ENCODE measurements at places on chromosomes 16 and 17. TPM values are rescaled to one million over a fixed set of nuclear protein-coding genes. Genes with fewer than 3 reads are reported as not detected.

Gene KCTD11
- total RNA-seq, result 7.0 TPM

Gene KIF2B
- not detected for total RNA-seq

Gene CSH1
- not detected for total RNA-seq

Gene CCL16
- total RNA-seq, result not detected

DNA sequence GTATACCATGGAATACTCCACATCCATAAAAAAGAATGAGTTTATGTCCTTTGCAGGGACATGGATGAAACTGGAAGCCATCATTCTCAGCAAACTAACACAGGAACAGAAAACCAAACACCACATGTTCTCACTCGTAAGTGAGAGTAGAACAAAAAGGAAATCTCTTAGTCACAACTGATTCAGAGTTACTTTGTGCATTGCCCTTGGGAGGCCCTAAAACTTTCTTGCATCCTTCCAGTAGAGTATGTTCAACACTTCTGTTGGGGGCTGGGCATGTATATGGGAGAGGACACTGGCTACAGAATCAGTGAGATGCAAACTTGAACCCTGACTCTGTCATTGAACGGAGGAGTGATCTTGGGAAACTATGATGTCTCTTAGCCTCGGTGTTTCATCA, 147.4 kb upstream of the IRX5 start:
- no peaks in the 10 kb centered on the region for H3K4me1 ChIP-seq
- no peaks in the 10 kb centered on the region for H3K27me3 ChIP-seq
- no peaks in the 10 kb centered on the region for H3K36me3 ChIP-seq
- DNase-seq, result no peak

DNA sequence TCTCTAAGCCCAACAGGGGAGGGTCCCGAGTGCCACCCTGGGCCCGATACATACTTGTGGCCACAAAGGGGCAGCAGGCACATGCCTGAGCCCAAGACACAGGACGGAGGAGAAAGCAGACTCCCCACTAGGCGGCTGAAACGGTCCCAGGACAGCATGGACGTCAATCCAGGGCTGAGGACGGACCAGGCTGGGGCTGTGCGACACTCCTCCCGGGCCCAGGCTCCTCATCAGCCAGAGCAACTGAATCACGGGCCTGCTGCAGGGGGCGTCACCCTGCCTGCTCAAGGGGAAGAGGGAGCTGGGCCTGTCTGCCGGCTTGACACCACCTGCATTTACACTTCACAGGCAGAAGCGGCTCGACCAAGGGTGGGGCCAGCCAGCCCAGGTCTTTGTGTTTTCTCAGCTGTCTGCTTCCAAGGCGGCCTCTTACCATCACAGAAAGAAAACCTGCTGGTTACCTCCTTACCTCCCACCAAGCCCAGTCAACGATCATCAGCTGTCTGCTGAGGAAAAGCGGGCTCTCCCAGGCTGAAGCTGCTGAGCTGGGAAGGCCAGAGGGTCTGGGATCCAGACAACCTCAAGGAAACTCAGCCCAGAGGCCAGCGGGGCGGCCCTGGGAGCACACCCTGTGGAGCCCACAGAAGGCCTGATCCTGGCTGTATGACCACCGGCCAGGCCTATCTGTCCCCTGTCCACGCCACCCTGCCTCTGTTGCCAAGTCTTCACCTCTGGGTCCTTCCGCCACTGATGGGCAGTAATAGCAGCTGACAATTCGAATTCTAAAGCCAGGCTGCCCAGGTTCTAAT, 26.4 kb downstream of the KIFC3 start:
- H3K36me3 ChIP-seq, result no peaks in the 10 kb centered on the region
- H3K27me3 ChIP-seq, result no peaks in the 10 kb centered on the region
- H3K4me1 ChIP-seq, result no peaks in the 10 kb centered on the region
- H3K27ac ChIP-seq, result no peak overlapping the region

- no peaks in the 10 kb centered on the region for H3K36me3 ChIP-seq
- H3K4me1 ChIP-seq, result peaks cover 32% of the 10 kb centered on the region
- H3K27me3 ChIP-seq, result no peaks in the 10 kb centered on the region
- DNase-seq, result peak; percentile 53
- no peak overlapping the region for H3K4me3 ChIP-seq
- H3K27ac ChIP-seq, result no peak overlapping the region
Measured at GRCh38 chr17:78842881-78843565, 2.4 kb upstream of the USP36 start.

Gene LPCAT2
- total RNA-seq, result 15.0 TPM

DNA sequence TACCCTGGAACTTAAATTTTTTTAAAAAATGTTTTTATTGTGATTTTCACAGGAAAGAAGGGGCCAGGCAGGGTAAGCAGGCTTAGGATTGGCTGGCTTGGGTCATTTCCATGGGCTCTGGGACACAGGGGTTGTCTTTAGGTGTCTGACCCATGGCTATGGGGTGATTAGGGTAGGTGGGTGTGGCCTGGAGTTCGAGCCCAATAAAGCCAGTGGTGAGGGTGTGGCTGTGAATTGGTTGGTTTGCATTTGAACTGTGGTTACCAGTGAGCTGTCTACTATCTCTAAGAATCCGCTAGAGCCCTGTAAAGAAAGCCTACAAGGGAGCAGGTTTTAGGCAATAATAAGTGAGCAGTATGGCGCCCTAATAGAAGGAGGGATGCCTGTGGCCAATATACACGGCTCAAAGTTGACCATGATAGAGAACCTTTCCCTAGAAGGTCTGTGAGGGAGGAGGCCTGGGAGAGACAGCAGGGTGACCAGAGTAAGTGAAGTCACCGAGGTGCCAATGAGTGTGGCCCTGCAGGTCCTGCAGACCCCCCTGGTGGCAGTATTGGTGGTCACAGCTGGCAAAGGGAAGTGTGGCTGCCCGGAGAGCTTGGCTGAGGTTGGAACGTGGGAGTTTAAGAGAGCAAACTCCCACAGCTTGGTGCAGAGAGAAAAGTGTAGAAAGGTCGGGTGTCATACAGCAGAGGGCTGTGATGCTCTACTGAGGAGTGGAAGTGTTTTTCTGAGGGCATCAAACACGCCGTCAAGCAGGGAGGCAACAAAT, 454.0 kb downstream of the WWOX start:
- no peak for DNase-seq
- no peak overlapping the region for H3K27ac ChIP-seq
- no peaks in the 10 kb centered on the region for H3K36me3 ChIP-seq
- no peak overlapping the region for H3K4me3 ChIP-seq
- H3K4me1 ChIP-seq, result no peaks in the 10 kb centered on the region

DNA sequence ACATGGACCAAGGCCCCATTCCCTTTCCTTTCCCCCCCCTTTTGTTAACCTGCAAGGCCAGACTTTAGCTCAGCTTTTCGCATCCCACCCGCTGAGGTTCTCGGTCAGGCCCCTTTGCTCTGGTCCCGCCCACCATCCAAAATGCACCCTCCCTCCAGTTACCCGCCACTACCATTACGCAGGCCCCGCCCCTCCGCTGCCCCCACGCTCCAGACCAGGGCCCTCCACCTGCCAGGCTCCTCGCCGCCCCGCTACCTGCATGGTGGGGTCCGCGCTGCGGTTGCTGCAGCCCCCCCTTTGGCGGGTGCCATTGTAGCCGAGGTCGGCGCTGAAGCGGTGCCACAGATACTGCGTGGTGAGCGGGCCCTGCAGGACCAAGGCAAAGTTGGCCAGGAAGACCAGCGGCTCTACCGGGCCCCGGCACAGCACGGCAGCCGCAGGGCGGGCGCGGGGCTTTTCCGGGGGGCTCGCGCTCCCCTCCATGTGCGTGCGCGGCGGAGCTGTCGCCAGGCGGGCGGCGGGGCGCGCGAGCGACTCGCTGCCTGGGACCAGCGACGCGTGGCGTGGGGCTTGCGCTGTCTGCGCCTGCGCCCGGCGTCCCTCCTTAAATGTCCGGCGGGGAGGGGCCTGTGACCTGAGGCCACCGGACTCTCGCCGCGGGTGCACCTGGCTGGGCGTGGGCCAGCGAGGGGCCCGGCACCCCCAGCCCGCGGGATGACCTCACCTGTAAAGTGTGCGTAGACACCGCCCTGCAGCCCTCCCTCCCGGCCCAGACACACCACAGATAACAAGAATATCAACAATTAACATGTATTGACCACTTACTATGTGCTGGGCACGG, at the start of gene SLC46A1:
SLC46A1 (minus strand) TSS at position 581 of the 841 bp plus-strand sequence; CDS start at position 483, 98 bp downstream.
- H3K36me3 ChIP-seq, result no peaks in the 10 kb centered on the region
- peak within 1 kb of the TSS; percentile 88 for H3K4me3 ChIP-seq
- DNase-seq, result peak; percentile 38

- no peak for DNase-seq
- H3K27me3 ChIP-seq, result no peaks in the 10 kb centered on the region
- no peak overlapping the region for H3K4me3 ChIP-seq
- H3K4me1 ChIP-seq, result no peaks in the 10 kb centered on the region
- no peaks in the 10 kb centered on the region for H3K36me3 ChIP-seq
Measured at GRCh38 chr17:39018267-39019134, 51.3 kb upstream of the FBXO47 start.

- no peak overlapping the region for H3K4me3 ChIP-seq
- peak; percentile 68 for DNase-seq
- no peaks in the 10 kb centered on the region for H3K27me3 ChIP-seq
- no peaks in the 10 kb centered on the region for H3K36me3 ChIP-seq
- peaks cover 57% of the 10 kb centered on the region for H3K4me1 ChIP-seq
- peak overlapping the region; percentile 95 for H3K27ac ChIP-seq
Measured at GRCh38 chr16:84361546-84361945, 6.8 kb upstream of the ATP2C2 start.

- H3K4me1 ChIP-seq, result no peaks in the 10 kb centered on the region
- no peaks in the 10 kb centered on the region for H3K36me3 ChIP-seq
- peaks cover 28% of the 10 kb centered on the region for H3K27me3 ChIP-seq
Measured at GRCh38 chr16:77555126-77555525, 120.3 kb upstream of the ADAMTS18 start.

Gene CES1
- total RNA-seq, result not detected

Gene GALR2
- 0.69 TPM for total RNA-seq

GRCh38 chr16:13607289-13607688, 312.7 kb upstream of the ERCC4 start:
- no peak for DNase-seq
- H3K4me3 ChIP-seq, result no peak overlapping the region
- H3K27ac ChIP-seq, result no peak overlapping the region
- no peaks in the 10 kb centered on the region for H3K27me3 ChIP-seq
- H3K36me3 ChIP-seq, result no peaks in the 10 kb centered on the region
- no peaks in the 10 kb centered on the region for H3K4me1 ChIP-seq

DNA sequence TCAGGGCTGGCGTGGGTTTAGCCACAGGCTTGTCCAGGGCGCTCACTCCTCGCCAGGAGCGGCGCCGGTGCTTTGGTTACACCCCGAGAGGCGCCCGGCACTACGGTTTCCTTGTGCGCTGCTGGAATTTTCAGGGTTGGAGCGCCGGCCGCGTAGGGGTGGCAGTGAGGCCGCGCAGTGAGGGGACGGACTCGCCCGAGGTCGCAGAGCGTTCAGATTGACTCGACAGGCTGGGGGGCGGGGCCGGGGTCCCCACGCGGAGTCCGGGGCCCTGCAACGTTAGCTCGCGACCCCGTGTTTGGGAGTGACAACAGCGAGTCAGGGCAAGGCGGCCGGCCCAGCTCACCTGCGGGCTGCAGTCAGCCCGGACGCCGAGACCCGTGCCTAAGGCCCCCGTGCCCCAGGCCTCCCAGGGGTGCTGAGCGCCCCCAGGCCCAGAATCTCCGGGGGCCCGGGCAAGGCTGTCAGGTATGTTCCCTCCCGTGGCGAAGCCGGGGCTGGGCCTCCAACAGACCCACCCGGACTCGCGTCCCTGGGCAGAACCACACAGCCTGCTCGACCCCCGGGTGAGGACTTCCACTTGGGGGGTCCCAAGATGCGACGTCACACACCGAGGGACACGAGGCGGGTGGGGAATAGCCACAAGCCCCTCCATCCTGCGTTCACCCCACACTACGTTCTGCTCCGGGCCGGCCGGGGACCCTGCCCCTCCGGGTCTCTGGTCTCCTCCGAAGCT, 1.3 kb upstream of the ACTG1 start:
- H3K27ac ChIP-seq, result peak overlapping the region; percentile 88
- DNase-seq, result peak; percentile 67
- H3K27me3 ChIP-seq, result no peaks in the 10 kb centered on the region

- H3K27me3 ChIP-seq, result peaks cover 72% of the 10 kb centered on the region
- no peaks in the 10 kb centered on the region for H3K36me3 ChIP-seq
- H3K4me1 ChIP-seq, result no peaks in the 10 kb centered on the region
- H3K27ac ChIP-seq, result no peak overlapping the region
- no peak for DNase-seq
- H3K4me3 ChIP-seq, result no peak overlapping the region
Measured at GRCh38 chr16:86512301-86512859, 2.1 kb downstream of the FOXF1 start.

Gene TPPP3
- total RNA-seq, result not detected

DNA sequence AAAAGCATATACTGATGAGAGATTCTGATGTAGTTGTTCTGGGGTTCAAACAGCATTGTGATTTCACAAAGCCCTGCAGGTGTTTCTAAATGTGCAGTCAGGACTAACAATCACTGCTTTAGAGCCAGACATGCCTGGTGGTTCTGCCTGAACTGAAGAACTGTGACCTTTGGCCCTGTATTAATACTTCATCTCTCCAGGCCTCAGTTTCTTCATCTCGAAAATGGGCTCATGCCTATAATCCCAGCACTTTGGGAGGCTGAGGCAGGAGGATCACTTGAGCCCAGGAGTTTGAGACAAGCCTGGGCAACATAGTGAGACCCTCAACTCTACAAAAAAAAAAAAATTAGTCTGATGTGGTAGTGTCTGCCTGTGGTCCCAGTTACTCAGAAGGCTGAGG, 3.9 kb downstream of the DNAI2 start:
- no peaks in the 10 kb centered on the region for H3K36me3 ChIP-seq
- no peak overlapping the region for H3K27ac ChIP-seq
- DNase-seq, result no peak
- H3K4me1 ChIP-seq, result peaks cover 9% of the 10 kb centered on the region
- H3K4me3 ChIP-seq, result no peak overlapping the region

Gene ITGB3
- total RNA-seq, result 0.36 TPM

Gene SNX20
- not detected for total RNA-seq

DNA sequence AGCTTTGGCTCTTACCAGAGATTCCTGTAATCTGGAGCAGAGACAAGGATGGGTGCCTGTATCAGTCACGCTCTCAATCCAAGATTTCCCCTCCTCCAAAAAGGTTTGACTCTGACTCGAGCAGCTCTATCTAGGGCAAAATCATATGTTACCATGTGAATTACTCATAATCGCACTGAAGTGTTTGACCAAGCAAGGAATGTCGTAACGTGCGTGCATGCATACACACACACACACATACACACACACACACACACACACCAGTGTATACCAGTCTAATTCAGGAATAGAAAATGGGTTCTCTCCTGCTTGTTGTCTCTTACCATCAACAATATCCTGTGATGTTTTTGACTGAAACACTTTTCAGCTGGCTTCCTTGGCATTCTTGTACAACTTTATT, 835.1 kb downstream of the KCNJ2 start:
- H3K4me3 ChIP-seq, result no peak overlapping the region
- DNase-seq, result no peak
- no peaks in the 10 kb centered on the region for H3K36me3 ChIP-seq
- no peaks in the 10 kb centered on the region for H3K4me1 ChIP-seq
